ENCODE measurements at places on chromosomes 1 and 21. TPM values are rescaled to one million over a fixed set of nuclear protein-coding genes. Genes with fewer than 3 reads are reported as not detected.

Gene FOXE3
- polyA plus RNA-seq = not detected

Gene FAM76A
- polyA plus RNA-seq = 10.3 TPM

DNA sequence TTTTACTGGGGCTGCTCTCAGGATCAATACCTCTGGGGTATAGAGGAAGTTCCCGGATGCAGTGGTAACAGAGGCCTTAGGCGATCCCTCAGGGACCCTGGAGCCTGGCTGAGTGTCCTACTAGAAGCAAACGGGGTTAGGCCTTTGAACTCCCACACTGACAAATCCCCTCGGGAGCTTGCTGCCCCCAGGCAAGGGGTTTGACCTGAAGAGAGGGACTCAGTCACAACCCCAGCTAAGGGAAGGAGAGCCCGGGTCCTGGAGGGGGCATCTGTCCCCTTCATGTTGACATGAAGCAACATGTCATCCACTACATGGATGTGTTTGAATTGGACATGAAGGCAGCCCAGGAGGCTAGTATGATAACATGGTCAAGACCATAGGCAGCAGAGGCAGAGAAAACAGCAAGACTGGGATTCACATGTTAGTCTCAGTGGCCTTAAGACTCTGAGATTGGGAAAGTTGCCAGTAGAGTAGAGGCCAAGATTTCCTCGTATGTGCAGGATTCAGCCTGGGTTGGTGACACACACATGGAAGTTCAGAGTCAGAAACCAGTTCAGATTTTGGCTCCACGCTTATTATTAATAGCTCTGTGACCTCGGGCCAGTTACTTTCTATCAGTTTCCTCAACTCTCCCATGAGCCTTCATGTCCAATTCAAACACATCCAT, 101.5 kb downstream of the KCNN3 start:
- DNase-seq = no peak

DNA sequence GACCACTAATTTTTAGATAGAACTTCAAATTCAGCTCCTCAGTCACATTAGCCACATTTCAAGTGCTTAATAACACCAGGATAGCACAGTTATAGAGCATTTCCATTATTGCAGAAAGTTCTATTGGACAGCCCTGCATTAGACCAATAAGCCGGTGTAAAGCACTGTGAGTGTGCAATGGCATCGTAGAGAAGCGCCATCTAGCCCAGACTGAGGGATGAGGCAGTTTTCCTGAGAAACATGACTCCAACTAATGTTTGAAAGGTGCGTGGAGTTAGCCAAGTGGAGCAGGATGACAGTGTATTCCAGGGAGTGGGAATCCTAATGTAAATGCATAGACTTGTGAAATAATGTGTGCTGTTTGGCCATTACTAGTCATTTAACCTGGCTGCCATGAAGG, 7.7 kb downstream of the RPE65 start:
- no peak for DNase-seq

Gene FALEC
- polyA plus RNA-seq = 1.1 TPM

Gene TCEA3
- polyA plus RNA-seq = 22.7 TPM

Gene DCST2
- not detected for polyA plus RNA-seq

Gene SPATA46
- polyA plus RNA-seq = not detected

DNA sequence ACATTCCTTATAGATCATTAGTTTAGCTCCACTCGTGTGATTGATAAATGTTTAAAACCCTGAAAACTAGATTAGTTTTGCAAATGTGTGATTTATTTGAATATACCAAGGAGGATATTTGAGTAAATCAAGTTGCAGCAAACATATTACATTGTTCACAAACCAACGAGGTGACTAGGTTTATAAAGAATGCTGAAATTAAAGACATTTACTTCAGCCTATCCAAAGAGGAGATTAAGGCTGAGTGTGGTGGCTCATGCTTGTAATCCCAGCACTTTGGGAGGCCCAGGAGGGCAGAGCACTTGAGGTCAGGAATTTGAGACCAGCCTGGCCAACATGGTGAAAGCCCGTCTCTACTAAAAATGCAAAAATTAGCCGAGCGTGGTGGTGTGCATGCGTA, 34.1 kb downstream of the VTCN1 start:
- no peak for DNase-seq

DNA sequence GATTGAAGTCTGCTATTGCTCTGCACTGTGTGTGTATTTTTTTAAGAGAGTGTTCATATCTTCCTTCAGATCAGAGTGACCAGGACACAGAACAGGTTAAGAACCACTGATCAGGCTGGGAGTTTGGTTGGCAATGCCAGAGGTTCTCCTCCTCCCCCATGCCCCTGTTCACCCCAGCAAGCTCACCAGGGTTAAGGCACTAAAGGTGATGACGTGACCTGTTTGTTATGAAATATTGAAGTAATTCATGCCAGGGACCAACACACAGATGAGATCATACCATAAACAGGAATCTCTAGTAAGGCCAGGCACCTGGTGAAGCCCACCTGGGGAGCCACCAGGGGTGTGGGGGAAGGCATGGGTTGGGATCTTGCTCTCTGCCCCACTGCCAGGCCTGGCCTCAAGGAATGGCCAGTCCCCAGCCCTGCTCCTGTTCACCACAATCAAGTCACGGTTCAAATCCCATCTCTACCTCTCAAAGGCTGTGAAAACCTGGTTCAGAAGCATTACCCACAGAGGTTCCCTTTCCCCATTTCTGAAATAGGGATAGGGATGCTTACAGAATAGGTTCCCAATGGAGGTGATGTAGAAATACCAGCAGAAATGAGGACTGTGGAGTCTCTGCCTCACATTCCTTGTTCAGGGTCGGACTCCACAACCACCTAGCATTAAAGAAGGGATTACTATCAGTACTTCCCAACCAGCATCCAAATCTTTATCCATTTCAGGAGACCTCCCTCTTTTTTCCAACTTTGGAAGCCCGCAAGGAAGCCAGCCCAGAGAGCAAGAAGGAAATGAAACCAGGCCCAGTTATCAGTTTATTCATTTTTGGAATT, 2.4 kb downstream of the ID3 start:
- no peak for DNase-seq

GRCh38 chr1:187226396-187226795, 397.6 kb downstream of the PLA2G4A start:
- no peak for DNase-seq

GRCh38 chr1:200889571-200889970, 5.1 kb upstream of the INAVA start:
- DNase-seq = no peak

All from CD4-positive, alpha-beta memory T cell (primary cell).